ENCODE measurements at places on chromosomes 1 and 21.

DNA sequence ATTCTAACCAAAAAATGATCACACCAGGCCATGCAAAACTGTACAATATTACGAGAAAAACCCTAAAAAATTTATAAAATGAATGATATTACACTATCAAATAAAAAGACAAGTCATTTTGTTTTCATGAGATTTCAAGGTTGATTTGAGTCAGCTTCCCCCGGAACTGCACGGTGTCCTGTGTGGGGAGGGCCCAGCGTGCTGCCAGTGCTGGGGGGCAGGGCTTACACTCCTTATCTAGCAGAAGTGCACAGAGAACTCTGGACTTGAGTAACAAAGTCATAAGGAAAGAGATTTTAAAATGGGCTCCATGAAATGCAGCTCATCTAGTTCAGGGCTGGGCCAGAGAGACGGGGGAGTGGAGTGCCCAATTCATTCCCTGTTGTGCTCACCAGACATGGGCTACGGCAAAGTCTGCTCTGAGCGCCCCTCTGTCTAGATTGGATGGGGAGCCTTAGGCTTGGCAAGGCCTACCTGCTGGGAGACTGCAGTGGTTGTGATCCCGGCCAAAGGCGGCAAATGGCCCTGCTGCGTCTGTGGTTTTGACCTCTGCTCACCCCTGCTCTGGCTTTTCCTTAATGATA lies 50.1 kb downstream of the COQ8A start:
- no peak for DNase-seq

- DNase-seq: no peak
Measured at GRCh38 chr1:186149591-186149990, 225.5 kb downstream of the TPR start.

DNA sequence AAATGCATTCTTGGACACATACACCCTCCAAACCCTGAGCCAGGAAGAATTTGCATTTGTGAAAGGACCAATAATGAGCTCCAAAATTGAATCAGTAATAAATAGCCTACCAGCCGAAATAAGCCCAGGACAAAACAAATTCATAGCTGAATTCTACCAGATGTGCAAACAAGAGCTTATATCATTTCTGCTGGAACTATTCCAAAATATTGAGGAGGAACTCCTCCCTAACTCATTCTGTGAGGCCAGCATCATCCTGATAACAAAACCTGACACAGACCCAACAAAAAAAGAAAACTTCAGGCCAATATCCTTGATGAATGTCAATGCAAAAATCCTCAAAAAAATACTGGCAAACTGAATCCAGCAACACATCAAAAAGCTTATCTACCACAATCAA lies 6.7 kb downstream of the SPRR2E start:
- no peak for DNase-seq

- DNase-seq: no peak
Measured at GRCh38 chr1:10583641-10584040, 108.9 kb downstream of the PEX14 start.

DNA sequence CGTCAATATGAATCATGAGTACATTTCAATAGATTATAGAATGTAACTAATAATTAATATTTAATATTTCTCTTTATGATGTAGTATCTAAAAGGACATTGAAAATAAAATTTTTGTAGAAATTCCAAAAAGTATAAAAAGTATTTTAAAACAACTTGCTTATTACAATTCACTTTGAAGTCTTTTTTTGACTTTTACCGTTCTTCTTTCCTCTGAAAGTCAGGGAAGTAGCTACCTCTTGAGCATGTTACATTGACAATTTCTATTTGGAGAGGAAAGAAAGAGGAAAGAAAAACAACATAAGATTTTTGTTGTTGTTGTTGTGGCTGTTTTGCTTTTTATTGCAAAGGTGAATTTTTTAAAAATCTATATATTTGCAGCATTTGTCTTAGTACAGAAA lies 1.3 kb downstream of the PTPRC start:
- DNase-seq: no peak

GRCh38 chr1:57204942-57205787 lies 218.7 kb downstream of the DAB1 start:
- DNase-seq: peak; percentile 56

DNA sequence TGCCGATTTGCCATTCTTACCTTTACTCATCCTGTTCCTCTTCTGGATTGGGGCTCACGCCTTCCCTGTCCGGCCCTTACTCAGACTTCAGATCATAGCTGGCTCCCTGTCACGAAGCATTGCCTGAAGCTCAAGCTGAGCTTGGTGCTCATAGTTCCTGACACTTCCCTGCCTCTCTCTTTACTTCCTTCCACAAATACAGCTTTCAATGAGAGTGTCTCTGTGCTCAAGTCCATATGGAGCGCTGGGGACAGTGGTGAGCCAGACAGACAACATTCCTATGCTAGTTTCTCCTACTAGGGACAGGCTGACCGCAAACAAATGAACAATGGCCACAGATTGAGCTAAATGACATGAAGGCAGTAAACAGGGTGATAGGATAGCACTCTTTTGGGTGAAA lies 38.1 kb downstream of the HHAT start:
- peak; percentile 56 for DNase-seq

DNA sequence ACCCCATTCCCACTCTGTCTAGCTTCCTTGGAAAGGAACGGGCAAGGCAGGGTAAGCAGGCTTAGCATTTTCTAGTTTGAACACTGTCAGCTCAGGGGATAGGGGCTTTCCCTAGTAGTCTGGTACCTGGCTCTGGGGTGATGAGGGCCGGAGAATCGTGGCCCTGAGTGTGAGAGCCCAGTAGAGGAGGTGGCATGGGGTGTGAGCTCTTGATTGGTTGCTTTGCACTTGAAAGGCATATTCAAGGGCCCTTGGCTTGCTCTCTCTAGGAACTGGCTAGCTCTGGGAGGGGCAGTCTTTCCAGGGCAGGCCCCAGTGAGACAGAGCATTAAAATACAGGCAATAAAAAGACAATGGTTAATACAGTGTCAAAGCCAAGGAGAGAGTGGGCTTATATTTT lies 10.8 kb upstream of the EXTL1 start:
- no peak for DNase-seq

DNA sequence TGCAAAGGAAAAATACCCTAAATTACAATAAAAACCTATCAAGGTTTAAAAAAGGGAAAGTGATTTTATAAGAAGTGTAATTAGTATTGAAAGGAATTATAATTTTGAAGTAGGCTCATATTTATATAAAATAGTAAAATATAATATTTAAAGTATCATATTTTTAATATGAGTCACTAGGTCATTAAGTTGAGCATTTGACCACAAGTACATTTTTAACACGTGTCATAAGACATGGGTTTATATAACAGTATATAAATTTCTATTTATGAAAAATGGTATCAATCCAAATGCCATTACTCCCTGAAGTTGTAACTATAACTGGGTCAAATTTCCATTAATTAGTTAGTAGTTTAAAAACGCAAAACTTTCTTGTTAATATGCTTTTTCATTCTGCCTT lies 365.9 kb downstream of the COL11A1 start:
- no peak for DNase-seq

- DNase-seq: peak; percentile 83
Measured at GRCh38 chr1:216723274-216723780, at the start of gene ESRRG. Gene ESRRG (minus strand): TSS chr1:216723429. CDS start chr1:216723299, 130 bp downstream.

DNA sequence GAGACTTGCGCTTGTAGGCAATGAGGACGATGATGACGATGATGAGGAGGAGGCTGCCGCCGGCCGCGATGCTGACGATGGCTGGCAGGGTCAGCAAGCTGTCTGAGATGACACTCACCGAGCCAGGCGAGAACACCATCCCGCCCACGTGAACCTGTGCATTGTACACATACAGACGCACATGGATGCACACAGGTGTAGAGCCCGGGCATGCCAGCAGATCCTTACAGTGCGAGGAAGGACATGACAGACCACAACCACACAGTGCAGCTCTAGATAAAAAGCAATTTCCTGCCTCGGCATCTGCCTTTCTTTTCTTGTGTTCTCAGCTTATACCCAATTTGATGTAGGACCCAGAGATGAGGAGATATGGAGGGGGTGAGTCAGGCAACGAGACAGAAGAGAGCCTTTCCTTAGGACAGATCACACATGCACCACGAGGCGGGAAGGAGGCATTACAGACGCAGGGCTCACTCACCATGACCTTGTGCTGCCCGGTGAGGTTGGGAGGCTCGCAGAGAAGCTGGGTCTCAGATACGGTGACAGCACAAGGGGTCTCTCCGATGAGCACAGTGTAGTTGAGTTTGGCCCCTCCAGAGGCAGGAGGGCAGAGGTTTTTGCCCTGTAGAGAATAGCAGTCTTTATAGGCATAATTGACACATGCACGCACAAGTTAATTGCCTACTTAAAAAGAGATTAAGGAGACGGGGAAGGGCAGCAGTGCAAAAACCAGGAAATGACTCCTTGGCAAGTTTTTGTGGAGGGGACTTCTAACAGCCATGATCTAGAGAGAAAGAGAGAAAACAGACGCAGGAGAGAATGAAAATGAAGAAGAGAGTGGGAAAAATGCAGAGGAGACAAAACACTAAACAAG lies 133.9 kb upstream of the CD34 start:
- DNase-seq: no peak

- DNase-seq: no peak
Measured at GRCh38 chr1:170194451-170194850, 48.7 kb downstream of the NTMT2 start.

- no peak for DNase-seq
Measured at GRCh38 chr1:227489572-227489971, 73.8 kb upstream of the ZNF678 start.

- DNase-seq: no peak
Measured at GRCh38 chr1:47406966-47407365, 9.1 kb upstream of the FOXE3 start.

DNA sequence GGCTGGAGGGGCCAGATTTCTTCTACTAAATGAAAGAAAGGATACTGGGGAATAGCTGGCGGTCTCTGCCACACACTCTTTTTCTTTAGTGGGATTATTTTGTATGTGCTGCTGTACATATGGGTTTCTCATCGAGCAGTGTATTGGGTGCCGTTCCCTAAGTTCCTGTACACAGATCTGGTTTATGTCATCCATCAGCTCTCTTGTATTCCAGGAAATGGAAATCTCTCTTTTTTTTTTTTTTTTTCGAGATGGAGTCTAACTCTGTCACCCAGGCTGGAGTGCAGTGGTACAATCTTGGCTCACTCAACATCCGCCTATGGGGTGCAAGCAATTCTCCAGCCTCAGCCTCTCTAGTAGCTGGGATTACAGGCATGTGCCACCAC lies 27.0 kb upstream of the NID1 start:
- DNase-seq: no peak

- DNase-seq: no peak
Measured at GRCh38 chr1:229205854-229206253, 65.1 kb upstream of the RAB4A start.

- DNase-seq: peak; percentile 74
Measured at GRCh38 chr1:58852731-58853485, 69.1 kb upstream of the JUN start.

DNA sequence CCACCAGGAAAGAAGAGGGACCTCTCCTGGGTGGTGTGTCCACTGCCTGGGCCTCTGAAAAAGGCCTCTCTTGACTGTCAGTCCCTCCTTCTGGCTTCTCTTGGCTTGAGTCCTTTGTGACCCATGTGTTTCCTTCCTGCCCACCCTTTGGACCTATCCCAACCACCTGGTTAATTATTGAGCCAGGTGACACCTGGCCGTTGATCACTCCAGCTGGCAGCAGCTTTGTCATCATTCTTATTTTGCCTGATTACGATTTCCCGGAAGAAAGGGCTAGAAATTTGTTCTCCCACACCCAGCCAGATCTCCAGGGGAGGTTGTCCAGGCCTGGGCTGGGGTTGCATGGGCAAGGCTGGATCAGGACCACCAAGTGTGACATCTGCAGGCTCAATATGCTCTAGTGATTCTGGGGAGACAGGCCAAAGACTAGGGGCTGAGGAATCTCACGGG lies 24.8 kb downstream of the CSF1 start:
- no peak for DNase-seq

DNA sequence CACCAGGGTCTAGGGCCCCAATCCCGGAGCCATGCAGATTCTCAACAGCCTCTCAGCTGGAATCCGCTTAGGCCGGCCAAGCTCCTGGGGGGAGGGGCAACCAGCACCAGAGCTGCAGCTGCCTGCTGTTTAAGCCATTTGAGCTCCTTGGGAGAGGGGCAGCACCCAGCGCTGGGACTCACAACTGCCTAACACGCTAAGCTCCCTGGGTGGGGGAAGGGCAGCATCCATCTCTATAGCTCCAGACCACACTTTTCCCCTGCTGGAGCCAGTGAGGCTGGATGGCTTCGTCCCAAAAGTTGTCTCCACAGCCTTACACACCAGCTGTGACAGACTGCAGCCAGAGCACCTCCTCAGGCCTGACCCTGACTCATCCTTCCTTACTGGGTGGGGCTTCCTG lies 6.9 kb upstream of the PTGFR start:
- peak; percentile 42 for DNase-seq

GRCh38 chr1:77263708-77264107 lies 18.1 kb upstream of the AK5 start:
- no peak for DNase-seq

GRCh38 chr21:45590726-45591618 lies 48.7 kb upstream of the SLC19A1 start:
- DNase-seq: no peak

DNA sequence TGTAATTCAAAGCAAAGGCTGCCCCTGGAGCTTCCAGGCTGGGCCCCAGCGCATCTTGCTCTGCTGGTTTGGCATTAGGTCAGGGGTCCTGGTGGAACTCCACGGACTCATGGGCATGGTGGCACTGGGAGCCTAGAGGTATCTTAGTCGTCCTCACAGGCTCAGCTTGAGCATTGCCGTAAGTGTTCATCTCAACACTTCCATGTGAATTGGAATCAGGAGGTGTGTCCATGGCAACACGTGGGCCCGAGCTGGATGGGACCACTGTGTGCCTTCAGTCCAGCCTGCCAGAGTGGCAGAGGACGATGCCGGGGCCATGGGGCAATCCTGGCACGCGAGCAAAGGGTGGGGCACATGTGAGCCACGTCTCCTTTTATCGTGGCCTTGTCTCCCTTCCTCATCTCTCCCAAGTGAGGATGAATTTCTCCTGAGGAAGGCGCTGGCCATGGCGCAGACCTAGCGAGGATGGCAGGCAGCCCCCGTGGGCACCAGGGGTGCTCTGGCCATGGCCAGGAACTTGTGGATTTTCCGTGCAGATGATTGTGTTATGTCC lies 47.0 kb downstream of the AGPAT3 start:
- no peak for DNase-seq

DNA sequence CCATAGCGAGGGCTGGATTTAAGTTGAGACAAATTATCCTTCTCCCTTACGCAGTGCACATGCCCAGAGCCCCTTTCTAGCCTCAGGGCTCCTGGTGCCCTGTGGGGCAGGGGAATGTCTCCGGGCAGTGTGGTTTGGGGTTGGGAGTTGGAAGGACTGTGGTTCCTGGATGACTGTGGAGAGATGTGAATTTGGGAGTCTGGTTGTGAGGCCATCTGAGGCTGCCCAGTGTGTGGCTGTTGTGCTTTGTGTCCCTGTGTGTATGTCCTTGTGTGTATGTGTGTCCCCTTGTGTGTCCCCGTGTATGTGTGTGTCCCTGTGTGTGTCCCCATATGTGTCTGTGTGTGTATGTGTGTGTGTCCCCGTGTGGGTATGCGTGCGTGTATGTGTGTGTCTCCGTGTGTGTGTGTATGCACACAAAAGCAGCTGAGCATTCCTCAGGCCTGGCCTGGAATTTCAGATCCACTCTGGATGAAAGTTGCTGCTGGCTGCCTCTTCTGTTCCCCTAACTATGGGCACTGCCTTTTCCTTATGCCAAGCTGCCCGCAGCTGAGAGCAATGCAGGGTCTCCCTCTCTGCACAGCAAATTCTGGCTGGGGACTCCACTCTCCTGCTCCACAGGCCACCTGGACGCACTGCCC lies 65.4 kb downstream of the UBIAD1 start:
- DNase-seq: no peak

GRCh38 chr1:180632326-180633056 lies 669 bp downstream of the XPR1 start:
- peak; percentile 77 for DNase-seq
